ENCODE measurements at places on chromosomes 7 and 10.

DNA sequence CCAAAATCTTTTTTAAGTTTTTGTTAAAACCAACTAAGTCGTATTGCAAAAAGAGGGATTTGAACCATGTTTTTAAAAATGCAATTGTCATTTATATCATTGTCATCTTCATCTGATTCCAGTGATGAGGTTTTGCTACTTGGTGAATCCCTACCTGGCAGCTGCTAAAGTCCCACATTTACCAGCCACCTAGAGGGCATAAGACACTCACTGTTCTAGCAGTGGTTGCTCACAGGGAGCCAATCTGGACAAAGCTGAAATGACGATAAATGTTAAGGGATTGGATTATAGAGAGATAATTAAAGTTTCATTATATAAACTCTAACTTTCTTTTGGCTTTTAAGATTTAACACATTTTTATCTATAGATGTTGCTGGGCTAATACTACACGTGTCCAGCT is 18.7 kb downstream of the KIFBP start:
- DNase-seq, result no peak

- DNase-seq, result no peak
Observed at GRCh38 chr7:90595342-90595800, 750 bp upstream of the CDK14 start.

DNA sequence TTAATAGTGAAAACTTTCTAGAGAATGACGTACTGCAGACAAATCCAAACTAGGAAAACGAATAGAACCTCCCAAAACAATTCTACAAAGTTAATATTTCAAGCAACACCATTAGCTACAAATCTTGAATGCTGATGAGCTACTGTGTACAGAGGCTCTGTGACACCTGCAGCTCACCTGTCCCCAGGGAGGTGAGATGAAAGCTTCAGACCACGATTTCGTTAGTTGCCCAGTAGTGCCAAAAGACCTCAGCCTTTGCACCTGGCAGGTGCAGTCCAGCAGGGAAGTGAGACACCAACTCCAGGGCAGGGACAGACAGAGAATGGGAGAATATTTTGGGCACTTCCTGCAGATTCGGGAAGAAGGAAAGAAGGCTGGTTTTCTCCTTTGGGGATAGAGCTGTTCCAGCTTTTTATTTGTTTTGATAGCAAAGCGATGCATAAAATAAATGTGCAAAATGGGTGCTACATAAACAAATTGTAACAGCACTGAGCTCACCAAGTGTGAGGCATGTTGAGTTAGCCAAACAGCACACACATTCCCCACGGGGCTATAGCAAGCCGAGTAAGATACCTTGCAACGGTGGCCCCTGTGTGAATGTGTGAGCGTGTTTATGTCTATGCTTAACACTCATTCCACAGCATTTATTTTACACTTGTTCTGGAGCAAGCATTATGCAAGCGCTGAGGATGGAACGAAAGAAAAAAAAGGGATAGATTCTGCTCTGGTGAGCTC is 1024.8 kb upstream of the AUTS2 start:
- no peak for DNase-seq

GRCh38 chr7:79293655-79294142 is 159.8 kb downstream of the MAGI2 start:
- DNase-seq, result no peak

GRCh38 chr10:51981731-51982130 is 282.3 kb upstream of the CSTF2T start:
- DNase-seq, result no peak

DNA sequence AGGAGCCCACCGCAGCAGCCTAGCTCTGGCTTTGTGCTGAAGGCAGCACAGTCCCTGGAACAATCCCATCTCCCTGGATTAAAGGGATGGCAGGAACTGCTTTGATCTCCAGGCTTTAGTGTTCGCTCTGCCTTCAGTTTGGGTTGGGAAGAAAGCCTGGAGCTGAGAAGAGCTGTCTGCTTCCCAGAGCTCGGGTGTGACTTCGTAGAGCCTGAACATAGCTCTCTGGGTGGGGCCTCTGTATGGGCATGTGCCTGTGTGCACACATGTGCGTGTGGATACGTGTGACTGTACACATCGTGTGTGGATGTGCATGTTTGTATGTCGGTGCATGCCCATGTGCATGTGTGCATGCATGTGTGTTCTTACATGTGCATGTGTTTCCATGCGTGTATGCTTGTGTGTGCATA is 8.7 kb downstream of the ADCY1 start:
- no peak for DNase-seq

GRCh38 chr10:53003094-53003493 is 230.5 kb upstream of the MBL2 start:
- no peak for DNase-seq
